ENCODE measurements at places on chromosomes 2 and 18. TPM values are rescaled to one million over a fixed set of nuclear protein-coding genes. Genes with fewer than 3 reads are reported as not detected.

The IL1RL1 gene
- total RNA-seq, result 68.5 TPM

The NEURL3 gene
- total RNA-seq, result 0.15 TPM

The APCDD1 gene
- not detected for total RNA-seq

The WDR43 gene
- total RNA-seq, result 109 TPM

The NAT8 gene
- total RNA-seq, result not detected

The NCOA1 gene
- 5.0 TPM for total RNA-seq

The C2orf72 gene
- not detected for total RNA-seq

The RESP18 gene
- total RNA-seq, result not detected
